Renal cortical epithelial cell (primary cell): ENCODE measurements at places on chromosomes 3 and 15.

- DNase-seq: no peak
Measured at GRCh38 chr15:82789491-82789890, 16.4 kb downstream of the FSD2 start.

DNA sequence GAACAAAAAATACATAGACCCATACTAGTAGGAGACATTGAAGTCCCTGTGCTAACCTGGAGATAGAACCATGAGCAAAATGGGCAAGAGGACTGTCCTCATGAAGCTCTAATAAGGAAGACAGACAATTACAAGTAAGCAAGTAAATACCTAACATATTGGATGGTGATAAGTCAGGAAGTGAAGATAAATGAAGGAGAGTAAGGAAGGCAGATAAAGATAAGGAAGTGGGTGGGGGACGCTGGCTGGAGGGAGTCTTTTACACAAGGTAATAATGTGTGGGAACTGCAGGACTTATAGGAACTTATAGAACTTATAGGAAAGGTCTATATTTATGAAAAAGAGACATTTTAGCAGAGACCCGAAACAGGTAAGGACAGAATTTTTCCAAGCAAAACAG is 148.9 kb upstream of the ABI3BP start:
- DNase-seq: no peak

DNA sequence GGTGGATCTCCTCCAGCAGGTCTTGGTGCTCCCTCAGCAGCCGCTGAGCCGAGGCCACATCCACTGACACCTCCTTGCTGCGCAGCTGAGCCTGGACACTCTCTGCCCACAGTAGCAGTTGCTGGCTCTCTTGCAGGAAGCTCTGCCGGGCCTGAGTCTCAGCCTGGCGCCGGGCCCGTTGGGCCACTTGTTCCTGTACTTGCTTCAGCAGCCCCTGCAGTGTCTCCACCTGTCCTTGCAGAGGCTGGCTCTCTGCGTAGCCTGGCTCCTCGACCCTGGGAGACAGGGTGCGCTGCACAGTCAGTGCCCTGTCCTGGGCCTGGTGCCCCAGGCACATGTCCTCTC is 15.5 kb downstream of the SPTBN5 start:
- no peak for DNase-seq

GRCh38 chr15:24752354-24752753 is 76.8 kb downstream of the NPAP1 start:
- no peak for DNase-seq

GRCh38 chr3:44568561-44568960 is 13.6 kb downstream of the ZKSCAN7 start:
- no peak for DNase-seq

DNA sequence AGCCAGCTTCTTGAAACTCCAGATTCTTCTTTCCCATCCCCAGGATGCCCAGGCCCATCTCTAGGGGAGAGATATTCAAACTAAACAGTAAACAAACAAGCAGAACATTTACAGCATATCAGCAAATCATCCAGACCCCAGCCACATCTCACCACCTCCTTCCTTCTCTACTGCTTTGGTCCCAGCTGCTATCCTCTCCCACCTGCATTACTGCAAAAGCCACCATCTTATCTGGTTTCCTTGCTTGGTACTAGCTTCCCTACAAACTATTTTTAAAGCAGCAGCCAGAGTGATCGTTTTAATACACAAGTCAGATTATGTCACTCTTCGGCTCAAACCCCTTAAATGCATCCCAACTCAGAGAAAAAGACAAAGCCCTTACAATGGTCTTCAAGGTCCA is 4.8 kb downstream of the LYSMD2 start:
- no peak for DNase-seq

DNA sequence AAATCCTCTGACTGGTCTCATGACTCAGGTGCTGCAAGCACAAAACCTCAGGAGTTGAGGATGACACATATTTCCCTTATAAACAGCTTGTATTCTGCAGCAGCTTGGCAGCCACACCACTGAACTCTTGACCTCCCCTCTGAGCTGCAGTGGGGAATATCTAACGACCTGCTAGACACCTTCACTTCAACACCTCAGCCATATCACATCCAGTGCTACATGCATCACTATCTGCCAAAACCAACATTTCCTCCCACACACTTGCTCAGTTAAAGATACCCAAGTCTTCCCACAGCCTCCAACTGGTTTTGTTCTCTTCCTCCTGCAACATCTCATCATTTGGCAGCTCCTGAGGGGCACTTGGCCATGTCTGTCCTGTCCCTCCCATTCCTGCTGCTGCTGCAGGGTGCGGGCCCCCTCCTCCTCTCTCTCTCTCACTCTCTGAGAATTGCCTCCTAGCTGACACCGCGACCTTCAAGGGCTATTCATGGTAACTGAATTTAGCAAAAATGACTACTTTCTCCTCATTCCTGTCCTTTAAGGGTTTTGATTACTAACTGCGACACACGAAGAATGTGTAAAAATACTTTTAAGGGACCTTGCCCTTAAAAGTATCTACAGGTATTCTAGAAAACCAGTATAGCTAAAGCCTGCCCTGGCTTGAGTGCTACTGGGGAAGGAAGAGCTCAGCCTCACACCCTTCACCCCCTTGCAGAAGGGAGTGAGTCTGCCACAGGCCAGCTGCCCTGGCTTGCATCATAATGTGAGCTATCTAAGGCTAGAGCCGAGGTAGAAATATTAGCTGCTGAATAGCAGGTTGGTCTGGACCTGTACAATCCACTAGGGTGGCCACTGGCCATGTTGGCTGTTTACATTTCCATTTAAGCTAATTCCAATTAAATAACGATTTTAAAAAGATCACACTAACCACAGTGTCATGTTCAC is 5.0 kb upstream of the CCR9 start:
- DNase-seq: peak; percentile 50

DNA sequence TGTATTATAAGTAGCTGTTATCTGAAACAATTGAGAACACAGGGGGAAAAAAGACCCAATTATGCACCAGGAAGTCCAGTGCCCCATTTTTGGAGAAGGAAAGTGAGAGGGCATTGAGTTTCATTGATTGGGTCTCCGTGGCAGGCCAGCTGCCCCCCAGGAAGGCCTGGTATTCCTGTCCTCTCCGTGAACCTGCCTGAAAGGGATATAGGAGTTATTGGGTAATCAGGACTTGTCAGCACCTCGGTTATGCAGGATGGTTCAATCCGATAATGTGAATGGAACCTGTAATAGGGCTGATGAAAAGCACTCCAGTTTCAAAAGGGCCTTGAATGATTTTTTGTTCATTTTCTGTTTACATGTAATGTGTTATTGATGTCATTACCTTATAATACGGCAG is 122.0 kb upstream of the RARB start:
- no peak for DNase-seq

DNA sequence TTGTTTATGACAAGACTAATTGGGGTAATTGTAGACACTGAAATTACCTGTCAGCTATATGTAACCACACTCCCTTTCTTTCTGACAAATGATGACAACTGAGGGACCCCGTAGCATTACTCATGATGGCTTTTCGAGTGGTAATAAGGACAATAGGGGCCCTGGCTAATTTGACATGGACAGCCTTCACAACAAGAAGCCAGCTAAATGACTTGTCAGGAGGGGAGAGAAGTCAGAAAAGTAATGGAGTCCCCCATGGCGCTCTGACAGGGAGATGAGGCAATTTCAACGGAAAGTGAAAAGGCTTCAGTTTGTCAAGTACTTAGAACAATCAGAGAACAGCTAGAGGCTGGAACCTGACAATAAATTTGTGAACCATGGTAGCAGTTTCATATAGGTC is 177.3 kb downstream of the CDIN1 start:
- DNase-seq: no peak

DNA sequence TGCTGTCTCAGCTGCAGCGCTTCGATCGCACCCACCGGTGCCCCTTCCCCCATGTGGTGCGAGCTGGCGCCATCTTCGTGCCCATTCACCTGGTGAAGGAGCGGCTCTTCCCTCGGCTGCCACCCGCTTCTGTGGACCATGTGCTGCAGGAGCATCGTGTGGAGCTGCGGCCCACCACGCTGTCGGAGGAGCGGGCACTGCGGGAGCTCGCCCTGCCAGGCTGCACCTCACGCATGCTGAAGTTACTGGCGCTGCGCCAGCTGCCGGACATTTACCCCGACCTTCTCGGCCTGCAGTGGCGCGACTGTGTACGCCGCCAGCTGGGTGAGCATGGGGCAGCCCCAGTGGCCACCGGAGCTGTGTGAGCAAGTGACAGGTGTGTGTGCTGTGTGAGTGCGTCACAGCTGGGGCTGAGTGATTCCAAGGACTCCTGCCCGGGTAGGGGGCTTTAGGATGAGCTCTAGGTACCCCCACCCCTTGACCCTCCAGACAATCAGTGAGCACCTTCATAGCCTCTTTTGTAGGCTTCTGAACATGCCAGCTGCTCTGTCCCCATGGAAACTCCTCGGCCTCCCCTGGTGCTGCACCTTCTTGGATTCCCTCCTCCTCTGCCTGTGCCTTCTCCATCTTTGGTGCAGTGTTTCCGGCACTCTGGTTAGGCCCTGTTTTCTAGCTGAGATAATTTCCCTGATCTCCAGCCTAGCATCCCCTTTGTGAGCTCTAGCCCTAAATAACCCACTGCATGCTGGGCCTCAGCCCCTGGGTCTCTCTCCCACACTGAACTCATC is 7.0 kb downstream of the C15orf39 start:
- no peak for DNase-seq

- peak; percentile 20 for DNase-seq
Measured at GRCh38 chr15:46365572-46365971, 730.7 kb downstream of the SQOR start.
